ENCODE measurements at places on chromosomes 4 and X.
A peak's percentile ranks its signal among the peaks of the same experiment; 100 is the strongest.

- H3K4me3 ChIP-seq, result no peak within 1 kb of the TSS
- H3K27ac ChIP-seq, result no peak within 1 kb of the TSS
- no peaks in the 10 kb centered on the region for H3K4me1 ChIP-seq
- DNase-seq, result no peak
Measured at GRCh38 chrX:52811065-52811625, at the start of gene XAGE5. TSS of gene XAGE5 (plus strand) at chrX:52811287. CDS start at chrX:52812567, 1,280 bp downstream.

GRCh38 chrX:11100281-11101035 lies 10.7 kb upstream of the HCCS start:
- no peak overlapping the region for H3K4me3 ChIP-seq
- no peaks in the 10 kb centered on the region for H3K4me1 ChIP-seq
- no peaks in the 10 kb centered on the region for H3K36me3 ChIP-seq
- DNase-seq, result no peak

DNA sequence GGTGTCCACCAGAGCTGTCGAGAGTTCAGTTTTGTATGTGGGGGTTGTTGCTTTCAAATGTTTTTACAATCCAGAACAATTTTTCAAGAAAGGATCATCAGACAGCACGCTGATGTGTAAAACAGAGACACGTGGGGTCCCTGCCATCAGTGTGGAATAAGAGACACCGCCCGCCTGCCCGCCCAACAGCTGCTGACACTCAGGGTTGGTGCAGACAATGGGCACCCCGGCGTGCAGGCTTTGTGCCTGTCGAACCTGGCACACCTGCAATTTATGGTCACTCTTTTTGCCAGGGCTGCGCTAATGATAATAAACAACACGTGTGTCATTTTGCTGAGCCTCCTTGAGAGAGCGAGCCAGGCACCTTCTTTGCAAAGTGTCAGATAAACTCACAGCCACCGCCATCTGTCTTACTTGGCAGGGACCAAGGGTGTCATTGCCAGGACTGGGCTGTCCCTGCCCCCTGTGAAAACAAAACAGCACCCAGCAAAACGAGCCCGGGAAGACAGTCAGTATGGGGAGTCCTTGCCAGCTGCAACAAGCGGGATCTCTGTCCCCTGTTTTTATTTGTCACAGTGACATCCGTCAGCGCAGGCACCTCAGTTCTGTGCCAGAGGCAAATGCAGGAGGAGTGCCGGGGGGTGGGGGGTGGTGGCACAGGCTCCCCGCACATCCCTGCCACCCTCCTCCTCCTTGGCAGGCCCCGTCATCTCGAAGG lies 69.1 kb downstream of the PSAPL1 start:
- H3K36me3 ChIP-seq, result no peaks in the 10 kb centered on the region
- H3K4me3 ChIP-seq, result no peak overlapping the region
- no peak for DNase-seq
- no peaks in the 10 kb centered on the region for H3K27me3 ChIP-seq

DNA sequence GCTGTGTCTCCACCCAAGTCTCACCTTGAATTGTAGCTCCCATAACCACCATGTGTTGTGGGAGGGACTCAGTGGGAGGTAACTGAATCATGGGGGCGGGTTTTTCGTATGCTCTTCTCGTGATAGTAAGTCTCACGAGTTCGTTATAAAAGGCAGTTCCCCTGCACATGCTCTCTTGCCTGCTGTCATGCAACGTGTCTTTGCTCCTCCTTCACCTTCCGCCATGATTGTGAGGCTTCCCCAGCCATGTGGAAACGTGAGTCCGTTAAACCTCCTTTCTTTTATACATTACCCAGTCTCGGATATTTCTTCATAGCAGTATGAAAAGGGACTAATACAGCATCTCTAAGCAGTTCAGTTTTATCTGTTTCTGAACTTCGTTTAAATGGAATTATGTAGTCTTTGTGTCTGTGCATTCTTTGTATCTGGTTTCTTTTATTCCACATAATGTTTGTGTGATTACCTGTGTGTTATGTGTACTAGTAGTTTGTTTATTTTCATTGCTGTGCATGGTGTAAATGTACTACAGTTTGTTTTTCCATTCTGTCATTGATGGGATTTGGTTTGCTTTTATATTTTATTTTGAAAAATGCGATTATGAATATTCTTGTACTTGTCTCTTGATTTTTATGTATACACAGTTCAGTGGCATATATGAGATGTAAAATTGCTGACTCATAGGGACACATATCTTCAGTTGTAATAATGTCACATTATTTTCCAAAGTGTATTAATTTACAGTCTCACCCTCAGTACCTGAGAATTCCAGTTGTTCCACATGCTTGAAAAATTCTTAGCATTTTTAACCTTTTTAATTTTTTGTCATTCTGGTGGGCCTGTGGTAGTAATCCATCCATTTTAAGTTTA lies 304.9 kb downstream of the GBA3 start:
- H3K27me3 ChIP-seq, result no peaks in the 10 kb centered on the region
- H3K4me1 ChIP-seq, result no peaks in the 10 kb centered on the region
- H3K27ac ChIP-seq, result no peak overlapping the region
- no peak overlapping the region for H3K4me3 ChIP-seq
- H3K36me3 ChIP-seq, result no peaks in the 10 kb centered on the region

GRCh38 chrX:49996474-49996873 lies 74.1 kb downstream of the CLCN5 start:
- H3K4me3 ChIP-seq, result no peak overlapping the region
- no peak overlapping the region for H3K27ac ChIP-seq
- H3K36me3 ChIP-seq, result no peaks in the 10 kb centered on the region
- DNase-seq, result no peak
- H3K27me3 ChIP-seq, result no peaks in the 10 kb centered on the region

DNA sequence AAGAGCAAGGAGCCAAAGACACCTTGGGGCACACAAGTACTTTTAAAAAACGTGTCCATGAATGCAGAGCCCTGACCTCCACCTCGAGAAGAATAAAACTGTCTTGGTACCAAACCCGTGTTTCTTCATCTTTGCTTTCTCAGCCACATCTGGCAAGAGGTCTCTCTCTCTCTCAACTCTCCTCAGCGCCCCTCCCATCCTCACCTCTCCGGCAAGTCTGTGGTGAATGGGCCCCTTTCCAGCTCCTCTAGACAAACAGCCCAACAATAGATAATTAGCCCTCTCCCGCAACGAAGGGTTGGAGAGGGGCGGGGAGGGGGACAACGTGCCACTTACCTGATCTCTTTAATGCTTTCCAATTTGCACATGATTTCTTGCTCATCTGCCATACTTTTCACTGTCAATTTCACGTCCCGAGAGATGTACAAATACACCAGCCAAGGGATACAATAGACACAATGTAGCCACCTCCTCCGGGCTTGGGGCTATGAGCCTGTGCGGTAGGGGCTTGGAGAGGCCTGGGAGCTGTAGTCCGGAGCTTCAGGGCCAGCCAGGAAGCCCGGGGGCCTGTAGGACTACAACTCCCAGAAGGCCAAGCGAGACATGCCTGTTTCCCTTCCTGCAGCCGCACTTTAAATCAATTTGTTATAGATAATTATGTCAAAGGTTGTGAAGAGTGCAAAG lies at the start of gene ZC4H2:
ZC4H2 (minus strand) TSS at position 462 of the 684 bp plus-strand sequence; CDS start at position 389, 73 bp downstream.
- H3K4me3 ChIP-seq, result peak within 1 kb of the TSS; percentile 73
- H3K36me3 ChIP-seq, result no peaks in the 10 kb centered on the region
- no peaks in the 10 kb centered on the region for H3K27me3 ChIP-seq
- peaks cover 2% of the 10 kb centered on the region for H3K4me1 ChIP-seq

DNA sequence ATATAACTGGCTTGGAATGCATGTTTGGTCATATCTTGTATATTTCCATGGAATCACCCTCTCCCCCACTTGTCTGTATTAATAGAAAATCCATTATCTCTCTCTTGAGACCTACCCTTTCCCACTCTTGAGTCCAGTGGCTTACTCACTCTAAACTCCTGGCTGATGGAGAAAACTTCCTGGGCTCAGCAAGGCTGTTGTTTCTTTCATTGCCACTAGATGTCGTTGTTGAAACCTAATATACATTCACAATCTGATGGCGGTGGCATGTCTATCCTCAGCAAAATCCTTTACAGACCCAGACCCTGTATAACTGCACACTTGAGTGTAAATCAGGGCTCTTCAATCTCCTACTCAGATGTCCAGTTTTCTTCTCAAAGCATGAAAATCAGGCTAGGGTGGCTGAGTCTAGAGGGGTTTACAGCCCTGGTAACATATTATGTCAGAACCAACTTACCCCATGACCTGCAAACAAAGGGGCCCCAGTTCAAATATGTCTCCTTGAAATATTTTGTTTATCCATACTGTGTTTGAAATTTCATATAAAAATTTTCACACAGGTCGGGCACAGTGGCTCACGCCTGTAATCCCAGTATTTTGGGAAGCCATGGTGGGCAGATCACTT lies 70.0 kb upstream of the FAM241A start:
- no peaks in the 10 kb centered on the region for H3K27me3 ChIP-seq
- H3K27ac ChIP-seq, result no peak overlapping the region
- H3K36me3 ChIP-seq, result no peaks in the 10 kb centered on the region

- H3K27me3 ChIP-seq, result no peaks in the 10 kb centered on the region
- H3K36me3 ChIP-seq, result no peaks in the 10 kb centered on the region
- no peaks in the 10 kb centered on the region for H3K4me1 ChIP-seq
- no peak overlapping the region for H3K27ac ChIP-seq
Measured at GRCh38 chr4:43234626-43235415, 342.3 kb downstream of the GRXCR1 start.

DNA sequence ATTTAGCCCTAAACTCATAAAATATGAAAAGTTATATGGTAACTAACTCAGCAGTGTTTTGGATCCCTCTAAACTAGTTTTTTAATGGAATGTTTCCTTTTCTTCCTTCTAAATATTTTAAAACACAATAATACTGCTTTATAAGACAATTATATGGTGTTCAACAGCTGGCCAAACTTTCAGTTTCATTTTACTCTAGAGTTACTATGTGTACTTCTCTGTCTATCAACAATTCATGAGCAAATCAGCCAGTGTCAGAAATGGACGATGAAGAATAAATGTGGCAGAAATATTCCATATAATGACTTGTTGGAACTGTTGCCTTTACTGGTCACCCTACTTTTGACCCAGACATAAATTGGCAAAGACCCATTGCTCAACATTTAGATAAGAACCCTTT lies 64.8 kb upstream of the CXXC4 start:
- H3K27ac ChIP-seq, result no peak overlapping the region
- H3K4me3 ChIP-seq, result no peak overlapping the region
- DNase-seq, result no peak

DNA sequence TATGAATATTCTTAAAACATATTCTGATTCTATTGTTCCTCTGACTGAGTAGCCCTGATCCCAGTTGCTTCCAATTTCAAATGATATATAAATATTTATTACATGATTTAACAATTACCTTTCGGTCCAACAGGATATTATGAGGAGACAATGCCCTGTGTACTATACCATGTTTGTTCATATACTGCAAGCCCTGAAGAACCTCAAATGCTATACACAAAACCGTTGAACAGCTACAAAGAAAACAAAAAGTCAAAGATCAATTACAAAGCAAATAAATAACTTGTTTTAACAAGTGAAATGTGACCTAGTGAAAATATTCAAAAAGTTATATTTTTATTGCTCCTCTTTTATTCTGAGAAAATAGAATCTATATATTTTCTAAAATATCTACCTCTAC lies 54.0 kb downstream of the TBCK start:
- DNase-seq, result no peak
- H3K27me3 ChIP-seq, result no peaks in the 10 kb centered on the region
- no peak overlapping the region for H3K27ac ChIP-seq
- H3K4me3 ChIP-seq, result no peak overlapping the region
- peaks cover 3% of the 10 kb centered on the region for H3K4me1 ChIP-seq

GRCh38 chrX:45479196-45479834 lies 278.6 kb upstream of the DIPK2B start:
- peak overlapping the region; percentile 47 for H3K27ac ChIP-seq
- H3K4me1 ChIP-seq, result peaks cover 11% of the 10 kb centered on the region
- no peak overlapping the region for H3K4me3 ChIP-seq
- no peaks in the 10 kb centered on the region for H3K36me3 ChIP-seq
- DNase-seq, result no peak

DNA sequence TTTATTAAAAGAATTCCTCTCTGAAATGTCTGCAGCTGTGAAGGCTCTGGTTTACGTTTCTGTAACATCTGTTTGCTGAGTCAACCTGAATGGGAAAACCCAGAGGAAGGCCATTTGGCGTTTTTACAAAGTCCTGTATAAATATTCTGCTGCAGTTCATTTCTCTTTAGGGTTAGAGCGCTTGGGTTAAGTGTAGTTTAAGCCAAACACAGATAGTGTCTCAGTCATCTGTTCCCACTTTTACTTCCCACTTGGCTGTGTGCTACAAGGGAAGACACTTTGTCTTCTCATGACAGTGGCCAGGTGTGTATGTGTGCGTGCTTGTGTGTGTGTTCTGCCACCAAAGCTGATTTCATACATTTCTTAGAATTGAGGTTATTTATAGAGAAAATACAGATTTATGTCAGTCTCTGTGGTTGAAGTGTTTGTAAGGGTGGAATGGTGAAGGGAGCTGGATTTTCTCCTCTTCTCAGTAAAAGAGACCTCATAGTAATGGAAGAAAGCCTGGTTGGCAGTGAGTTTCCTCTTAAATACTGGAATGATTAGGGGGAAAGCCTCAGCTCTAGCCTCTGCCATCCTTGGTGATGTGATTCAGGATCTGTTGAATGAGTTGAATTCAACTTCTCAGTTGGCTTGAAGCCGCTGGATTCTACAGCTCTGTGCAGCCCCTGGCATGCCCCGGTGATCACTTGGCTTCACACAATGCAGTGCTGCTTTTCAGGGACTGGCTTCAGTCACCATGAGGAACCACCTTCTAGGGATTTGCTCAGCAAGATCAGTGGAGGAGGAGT lies 50.6 kb downstream of the JADE1 start:
- H3K36me3 ChIP-seq, result peaks cover 61% of the 10 kb centered on the region
- no peaks in the 10 kb centered on the region for H3K4me1 ChIP-seq
- peak overlapping the region; percentile 21 for H3K27ac ChIP-seq
- no peaks in the 10 kb centered on the region for H3K27me3 ChIP-seq

- H3K4me3 ChIP-seq, result peak overlapping the region; percentile 88
- peak overlapping the region; percentile 56 for H3K27ac ChIP-seq
- H3K27me3 ChIP-seq, result no peaks in the 10 kb centered on the region
- DNase-seq, result no peak
- no peaks in the 10 kb centered on the region for H3K4me1 ChIP-seq
- no peaks in the 10 kb centered on the region for H3K36me3 ChIP-seq
Measured at GRCh38 chrX:76428243-76429130, 977 bp downstream of the MAGEE1 start.

DNA sequence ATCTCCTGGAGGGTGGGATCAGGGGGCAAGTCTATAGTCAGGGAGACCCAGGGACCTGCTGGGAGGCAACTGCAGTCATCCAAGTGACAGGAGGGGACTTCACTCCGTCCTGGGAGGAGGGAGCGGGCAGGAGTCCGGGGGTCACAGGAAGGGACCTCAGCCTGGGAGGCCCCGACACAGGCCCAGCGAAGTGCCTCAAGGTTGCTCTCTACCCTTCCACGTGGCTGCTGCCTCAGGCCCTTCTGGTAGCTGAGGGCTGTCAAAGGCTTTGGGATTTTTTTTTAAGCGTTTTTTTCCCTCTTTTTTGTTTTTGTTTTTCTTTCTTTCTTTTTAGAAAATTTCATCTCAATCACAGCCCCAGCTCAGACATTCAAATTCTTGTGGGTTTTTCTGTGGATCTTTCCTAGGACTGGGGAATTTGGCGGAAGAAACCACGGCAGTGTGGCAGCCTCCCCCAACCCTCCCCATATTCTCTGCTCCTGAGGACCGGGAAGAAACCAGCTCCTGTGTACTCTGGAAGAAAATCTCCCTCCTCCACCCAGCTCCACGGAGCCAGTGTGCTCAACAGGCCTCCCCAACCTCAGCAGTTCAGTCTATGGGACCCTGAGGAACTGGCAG lies 1.4 kb upstream of the HAUS7 start:
- no peak overlapping the region for H3K4me3 ChIP-seq
- H3K36me3 ChIP-seq, result no peaks in the 10 kb centered on the region
- no peaks in the 10 kb centered on the region for H3K27me3 ChIP-seq
- H3K4me1 ChIP-seq, result peaks cover 29% of the 10 kb centered on the region
